Activated naive CD4-positive, alpha-beta T cell (primary cell): ENCODE measurements at places on chromosomes 4 and X.
A peak's percentile ranks its signal among the peaks of the same experiment; 100 is the strongest.

DNA sequence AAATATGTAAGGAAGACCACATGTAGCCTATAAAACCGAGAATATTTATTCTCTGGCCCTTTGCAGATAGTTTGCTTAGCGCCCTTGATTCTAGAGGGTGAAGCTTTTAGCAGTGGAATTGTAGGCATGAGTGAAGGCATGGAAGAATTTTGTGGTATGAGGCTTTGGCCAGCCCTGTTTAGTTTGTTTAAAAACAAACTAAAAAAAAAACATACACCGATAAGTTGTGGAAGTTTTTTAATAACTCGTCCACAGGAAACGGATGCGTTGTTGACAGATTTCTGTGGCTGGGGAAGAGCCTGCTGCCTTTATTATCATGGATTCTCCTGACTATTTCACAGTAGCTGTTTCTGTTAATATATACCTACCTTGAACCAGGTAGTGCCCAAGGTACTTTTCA, 194.7 kb upstream of the LNX1 start:
- DNase-seq, result no peak

- DNase-seq, result no peak
Measured at GRCh38 chr4:46508216-46508615, 118.3 kb upstream of the GABRA2 start.

DNA sequence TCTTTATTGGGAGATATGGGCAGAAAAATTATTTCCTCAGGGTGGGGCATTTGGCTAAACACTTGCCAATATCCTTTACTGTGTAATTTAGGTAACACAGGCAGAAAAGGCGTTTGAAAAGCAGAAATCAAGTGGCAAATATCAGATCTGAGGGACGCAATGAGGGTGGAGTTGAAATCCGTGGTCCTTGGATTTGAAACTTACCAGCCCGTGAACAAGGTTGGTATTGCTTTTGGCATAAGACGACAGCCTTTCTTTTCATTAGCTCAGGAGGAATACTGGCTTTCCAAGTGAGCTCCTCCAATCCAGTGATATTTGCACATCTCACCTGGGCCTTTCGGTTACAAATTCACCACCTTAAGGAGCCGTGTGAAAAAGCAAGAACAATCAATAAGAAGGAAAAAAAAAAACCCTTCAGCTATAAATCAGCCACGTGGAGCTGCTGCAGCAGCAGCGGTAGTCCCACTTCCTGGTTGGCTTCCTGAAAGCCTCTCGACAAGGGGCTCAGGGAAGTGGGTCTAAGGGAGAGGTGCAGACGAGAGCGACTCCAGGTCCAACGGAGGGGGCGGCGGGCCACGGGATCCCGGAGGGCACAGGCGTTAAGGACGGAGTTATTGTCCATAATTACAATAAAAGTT, 734 bp upstream of the GALNT7 start:
- DNase-seq, result no peak

DNA sequence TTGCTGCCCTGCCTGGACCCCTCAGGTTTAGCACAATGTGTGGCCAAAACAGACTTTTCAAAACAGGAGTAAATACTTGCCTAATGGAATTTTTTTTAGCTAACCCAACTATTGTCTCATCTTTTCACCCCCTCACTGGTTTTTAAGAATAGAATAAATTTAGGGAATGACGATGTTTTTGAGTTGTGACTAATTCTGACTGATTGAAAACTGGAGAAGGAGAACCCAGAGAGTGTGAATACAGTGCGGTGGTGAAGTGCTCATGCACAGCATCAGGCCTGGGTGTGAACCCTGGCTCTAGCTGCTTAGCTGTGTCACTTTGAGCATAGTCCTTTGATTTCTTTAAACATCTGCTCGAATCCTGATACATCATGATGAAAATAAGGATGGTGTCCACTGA, 10.5 kb downstream of the ANTXR2 start:
- no peak for DNase-seq

GRCh38 chr4:22962295-22962694, 269.6 kb downstream of the GBA3 start:
- no peak for DNase-seq

DNA sequence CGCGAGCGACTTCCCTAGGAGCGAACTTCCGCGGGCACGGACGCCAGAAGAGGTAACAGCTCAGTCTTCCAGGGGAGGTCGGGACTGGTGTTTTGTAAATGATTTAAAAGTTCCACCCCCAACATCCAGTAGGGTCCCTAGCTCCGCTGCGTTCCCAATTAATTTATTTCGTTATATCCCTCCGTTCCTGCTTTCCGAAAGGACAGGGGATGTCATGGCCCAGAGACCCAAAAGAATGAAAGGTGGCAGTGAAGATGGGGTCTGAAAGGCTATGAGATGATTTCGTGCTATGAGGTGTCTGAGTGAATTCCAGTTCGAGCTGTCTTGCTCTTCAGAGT, 373 bp upstream of the SMIM43 start:
- DNase-seq, result no peak

DNA sequence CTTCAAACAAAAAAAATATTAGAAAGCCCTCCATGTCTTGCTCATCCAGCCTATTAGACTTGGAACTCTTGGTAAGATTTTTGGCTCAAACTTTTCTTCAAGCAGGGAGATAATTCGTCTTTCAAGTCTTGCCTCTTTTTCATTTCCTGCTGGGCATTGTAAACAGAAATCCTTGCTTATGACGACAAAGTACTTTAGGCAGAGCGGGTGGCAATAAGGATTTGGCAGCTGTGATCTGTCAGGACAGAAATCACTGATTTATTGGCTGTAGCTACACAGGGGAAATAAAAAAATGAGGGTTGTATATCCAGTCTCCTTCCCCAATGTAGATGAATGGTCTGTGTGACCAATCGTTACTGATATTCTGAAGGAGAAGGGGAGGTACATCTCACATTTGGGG, 121.6 kb downstream of the SLC4A4 start:
- DNase-seq, result no peak

- DNase-seq, result no peak
Measured at GRCh38 chr4:159221280-159221679, 118.4 kb downstream of the RAPGEF2 start.

DNA sequence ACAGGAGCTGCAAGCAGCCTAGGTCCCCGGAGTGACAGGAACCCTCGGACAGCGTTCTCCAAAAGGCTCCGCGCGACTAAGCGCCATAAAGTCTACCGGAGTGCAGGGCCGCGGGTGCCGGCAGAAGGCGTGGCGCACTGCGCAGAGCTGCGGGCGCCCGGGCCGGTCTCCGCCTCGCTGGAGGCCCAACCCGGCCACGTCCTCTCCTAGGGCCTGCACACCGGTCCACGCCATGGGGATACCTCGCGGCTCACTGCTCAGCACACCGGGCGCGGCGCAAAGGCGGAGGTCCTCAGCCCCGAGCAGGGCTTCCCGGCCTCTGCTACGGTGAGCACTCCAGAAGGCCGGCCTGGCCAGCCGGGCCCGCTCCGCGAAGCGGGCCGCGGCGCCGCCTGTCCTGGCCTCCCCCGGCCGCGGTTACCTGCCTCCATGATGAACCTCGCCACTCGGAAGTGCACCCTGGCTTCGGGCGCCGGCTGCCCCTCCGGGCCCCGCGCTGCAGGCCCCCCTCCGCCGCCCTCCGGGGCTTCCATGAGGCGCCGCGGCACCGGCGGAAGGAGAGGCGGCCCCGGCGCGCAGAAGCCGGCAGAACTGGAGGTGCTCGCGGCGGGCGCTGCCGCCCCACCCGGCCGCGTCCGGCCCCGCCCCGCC, at the start of gene CCNQ:
CCNQ (minus strand) TSS at position 599 of the 651 bp plus-strand sequence; CDS start at position 533, 66 bp downstream.
- no peak for DNase-seq

DNA sequence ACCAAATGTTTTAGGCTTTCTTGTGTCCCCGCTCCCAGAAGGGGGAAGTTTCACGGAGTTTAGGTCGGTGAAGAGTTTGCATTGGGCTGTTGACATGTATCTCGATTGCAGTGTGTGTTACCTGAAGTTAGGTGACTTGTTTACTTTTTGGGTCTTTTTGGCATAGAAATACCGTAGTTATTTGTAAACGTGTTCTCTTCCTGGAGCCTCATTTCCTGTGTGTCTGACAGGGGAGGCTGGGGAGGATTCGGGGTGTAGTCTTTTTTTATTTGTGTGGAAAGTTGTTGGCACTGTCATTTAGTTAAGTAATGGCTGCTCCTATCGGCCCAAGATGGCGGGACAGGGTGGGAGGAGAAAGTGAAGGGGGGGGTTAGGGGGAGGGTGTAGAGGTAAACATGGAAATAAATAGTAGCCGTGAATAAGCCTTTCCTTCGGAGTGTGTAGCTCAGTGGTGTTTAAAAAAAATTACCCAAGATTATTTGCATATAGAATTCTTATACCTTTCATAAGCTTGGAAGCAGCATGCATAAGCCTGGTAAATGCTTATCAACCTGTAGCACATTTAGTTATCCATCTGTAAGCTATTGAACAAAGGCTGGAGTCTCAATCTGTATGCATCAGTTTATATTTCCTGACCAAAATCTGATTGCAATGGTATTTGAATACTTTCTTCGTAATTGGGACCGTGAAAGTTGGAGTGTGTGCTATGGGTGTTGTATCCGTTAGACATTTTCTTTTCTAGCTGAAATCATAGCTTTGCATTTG, 1.6 kb downstream of the KDM6A start:
- DNase-seq, result peak; percentile 19

DNA sequence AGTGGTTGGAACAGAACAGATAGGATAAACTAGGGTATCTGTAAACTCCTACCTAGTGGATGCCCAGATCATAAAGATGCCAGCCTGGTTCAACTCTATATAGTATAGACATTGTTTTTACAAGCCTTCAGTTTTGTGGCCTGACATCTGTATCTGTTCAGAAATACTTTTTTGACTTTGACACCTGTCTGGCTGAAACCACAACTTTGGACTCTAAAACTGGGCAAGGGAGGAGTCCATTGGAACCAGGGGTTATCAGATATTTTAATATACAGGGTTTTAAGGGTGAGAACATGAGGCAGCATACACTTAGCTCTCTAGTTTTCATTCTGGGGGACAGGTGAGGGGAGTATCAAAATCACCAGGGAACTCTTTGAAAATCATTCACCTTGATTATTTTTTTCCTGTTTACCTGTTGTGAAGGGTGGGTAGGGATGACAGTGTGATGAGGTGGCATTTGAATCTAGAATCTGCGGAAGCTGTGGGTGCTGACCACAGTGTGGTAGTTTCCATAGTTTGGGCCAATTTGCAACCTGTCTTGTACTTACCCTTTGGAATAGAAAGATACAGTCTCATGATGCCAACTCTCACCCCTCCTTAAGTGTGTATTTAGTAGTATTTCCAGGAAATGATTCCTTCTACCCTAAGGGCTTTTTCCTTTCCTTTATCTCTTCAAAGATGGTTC, 20.6 kb downstream of the GAB1 start:
- no peak for DNase-seq

DNA sequence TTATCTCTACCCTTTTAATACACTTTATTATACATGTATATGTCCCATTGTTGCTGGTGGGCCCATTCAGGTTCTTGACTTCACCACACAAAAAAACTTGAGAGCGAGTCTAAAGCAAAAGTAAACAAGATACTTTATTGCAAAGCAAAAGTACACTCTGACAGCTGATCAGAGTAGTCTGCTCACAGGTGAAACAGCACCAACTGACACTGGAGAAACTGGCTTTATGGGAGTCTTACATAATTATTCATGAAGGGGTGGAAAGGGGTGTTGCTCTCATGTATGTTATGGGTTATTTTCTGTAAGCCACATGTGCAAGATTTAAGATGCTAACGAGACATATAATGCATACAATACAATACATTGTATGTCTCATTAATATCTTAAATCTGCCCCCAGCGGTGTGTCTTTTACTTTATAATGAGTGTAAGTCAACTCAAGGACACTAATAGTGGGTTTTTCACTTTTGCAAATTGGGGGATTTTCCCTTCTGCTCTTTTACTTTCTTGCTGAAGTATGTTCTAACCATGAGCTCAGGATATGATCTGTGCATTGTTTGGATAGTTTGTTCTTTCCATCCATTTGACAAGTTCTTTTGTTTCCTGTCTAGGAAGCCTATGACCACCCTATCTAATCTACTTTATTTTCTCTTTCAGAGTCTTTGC, 256.1 kb upstream of the ITM2A start:
- no peak for DNase-seq

- DNase-seq, result no peak
Measured at GRCh38 chr4:2785613-2786012, 7.3 kb upstream of the SH3BP2 start.

DNA sequence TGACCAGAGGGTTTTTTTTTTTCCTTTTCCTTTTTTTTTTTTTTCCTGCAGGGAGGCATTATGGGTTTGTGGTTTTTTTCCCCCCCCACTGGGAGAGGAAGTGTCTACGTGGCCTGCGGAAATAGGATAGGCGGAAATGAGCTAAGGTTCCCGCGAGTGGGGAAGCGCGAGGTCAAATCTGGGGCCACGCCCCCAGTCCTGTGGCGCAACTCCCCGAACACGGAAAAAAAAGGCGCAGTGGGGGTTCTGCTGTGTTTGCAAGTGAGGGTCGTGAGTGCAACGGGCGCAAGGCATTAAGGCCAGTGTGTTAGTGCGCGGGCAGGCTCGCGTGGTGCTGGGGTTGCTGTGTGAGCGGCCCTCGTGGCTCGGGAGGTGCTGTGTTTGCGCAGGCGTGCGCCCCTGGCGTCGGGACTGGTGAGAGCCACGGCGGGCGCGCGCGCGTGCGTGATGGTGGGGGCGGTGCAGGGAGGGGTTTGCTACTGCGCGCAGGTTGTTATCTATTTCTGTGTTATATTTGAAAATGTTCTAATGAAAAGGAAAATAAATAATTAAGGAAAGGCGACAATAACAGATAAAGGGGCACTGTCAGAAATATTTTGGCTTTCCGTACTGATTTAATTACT, 685 bp upstream of the MORF4L2 start:
- DNase-seq, result peak; percentile 85

- no peak for DNase-seq
Measured at GRCh38 chr4:166501941-166502382, 628.9 kb downstream of the TLL1 start.

DNA sequence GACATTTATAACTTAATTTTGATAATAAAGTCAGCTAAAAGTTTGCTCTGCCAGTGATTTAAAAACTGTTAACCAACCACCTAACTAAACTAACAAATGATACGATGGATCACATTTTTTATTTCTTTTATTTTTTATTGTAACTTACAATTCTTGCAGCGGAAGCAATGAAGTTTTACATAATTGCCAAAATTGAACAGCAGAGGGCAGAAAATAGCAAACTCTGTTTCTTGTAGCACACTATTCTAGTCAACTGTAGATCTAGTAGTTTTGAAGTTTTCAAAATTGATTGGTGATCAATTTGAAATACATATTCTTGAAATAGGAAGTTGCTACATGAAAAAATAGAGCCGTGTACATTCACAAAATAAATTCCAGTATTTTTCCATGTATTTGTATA, 2.8 kb upstream of the GRIA2 start:
- no peak for DNase-seq

- DNase-seq, result no peak
Measured at GRCh38 chr4:180465364-180465763, 1777.8 kb upstream of the TENM3 start.

DNA sequence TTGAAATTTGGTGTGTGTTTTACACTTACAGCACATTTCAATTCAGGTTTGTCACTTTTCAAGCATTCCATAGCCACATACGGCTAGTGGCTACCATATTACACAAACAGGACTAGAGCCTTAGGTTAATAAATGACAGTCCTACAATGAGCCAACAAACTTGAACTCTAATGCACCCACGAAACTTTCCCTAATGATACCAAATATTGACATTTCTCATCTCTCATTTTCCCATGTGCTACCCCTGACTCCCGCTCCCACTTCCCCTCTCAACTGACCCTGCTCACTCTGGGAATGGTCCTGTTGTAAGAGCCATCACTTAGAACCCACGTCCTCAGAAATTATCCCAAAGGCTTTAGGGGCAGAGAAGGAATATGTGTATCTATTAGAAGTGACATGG, 4.9 kb upstream of the TLR10 start:
- no peak for DNase-seq
